ENCODE measurements at places on chromosomes 4 and X.

GRCh38 chr4:168707205-168707604 is 210.4 kb downstream of the PALLD start:
- DNase-seq, result no peak

- DNase-seq, result no peak
Observed at GRCh38 chrX:7689791-7690412, 153.1 kb upstream of the VCX start.

DNA sequence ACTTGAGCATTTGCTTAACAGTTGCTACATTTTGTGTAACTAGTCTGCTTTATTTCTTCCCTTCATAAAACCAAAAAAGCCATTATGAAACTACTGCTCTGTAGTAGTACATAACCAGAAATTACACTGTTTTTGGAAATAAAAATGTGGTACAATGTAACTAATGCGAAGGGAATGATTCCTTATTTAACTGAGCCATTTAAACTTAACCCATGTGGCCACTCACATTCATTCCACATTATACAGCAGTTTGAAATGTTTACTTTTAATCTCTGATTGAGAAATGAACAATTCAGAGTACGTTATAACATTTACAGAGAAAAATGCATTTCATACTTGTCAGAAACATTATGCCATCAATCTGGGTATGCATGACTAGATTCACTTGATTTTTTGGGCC is 94.2 kb downstream of the NYX start:
- DNase-seq, result no peak

DNA sequence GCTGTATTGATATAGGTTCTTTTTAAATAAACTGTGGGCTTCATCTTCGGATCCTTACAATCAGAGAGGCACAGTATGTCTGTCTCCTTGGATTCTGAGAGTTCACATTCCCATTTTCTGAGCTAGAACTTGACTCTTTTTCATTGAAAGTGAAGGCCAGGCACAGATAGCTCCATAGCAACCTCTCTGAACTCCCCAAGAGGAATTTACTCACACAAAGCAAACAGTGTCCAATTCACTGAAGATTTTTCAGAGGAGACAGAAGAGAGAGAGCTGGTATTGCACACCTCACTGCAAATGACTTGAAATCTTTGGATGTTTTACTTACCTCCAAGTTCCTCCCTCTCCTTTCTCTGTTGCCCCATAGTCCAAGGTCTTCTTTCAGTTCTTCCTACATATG is 130.9 kb upstream of the CASK start:
- no peak for DNase-seq

- no peak for DNase-seq
Observed at GRCh38 chr4:184657144-184657543, 7.6 kb downstream of the PRIMPOL start.

GRCh38 chr4:103204111-103204510 is 6.0 kb upstream of the CENPE start:
- DNase-seq, result no peak

DNA sequence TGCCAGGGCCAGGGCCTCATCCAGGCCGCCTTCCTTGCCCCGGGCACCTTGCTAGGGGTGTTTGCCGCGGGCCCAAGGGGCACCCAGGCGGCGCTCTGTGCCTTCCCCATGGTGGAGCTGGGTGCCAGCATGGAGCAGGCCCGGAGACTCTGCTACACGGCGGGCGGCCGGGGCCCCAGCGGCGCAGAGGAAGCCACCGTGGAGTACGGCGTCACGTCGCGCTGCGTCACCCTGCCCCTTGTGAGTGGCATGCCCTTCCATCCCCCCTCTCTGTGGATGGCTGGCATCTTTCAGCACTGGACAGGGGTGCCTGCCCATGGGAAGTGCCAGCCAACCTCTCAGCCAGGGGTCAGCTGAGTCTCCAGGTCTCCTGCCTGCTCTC is 3.6 kb downstream of the PLXNB3 start:
- DNase-seq, result no peak

DNA sequence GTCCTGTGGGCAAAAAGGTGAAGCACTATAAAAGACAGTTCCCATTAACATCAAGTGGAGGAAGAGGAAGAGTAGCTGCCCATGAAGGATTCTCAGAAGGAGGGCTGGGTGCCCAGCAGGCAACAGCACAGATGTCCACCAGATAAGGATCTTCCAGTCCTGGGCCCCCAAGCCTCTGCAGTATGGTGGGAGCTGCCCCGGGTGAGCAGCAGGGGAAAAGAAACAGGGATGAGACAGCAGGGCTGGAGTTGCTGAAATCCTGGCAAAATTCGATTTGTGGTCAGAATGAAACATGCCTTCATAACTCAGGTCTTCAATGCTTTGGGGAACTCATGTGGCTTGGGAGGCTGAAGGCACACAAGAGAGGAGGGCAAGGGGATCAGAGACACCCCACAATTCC is 94.6 kb downstream of the RASL11B start:
- no peak for DNase-seq

DNA sequence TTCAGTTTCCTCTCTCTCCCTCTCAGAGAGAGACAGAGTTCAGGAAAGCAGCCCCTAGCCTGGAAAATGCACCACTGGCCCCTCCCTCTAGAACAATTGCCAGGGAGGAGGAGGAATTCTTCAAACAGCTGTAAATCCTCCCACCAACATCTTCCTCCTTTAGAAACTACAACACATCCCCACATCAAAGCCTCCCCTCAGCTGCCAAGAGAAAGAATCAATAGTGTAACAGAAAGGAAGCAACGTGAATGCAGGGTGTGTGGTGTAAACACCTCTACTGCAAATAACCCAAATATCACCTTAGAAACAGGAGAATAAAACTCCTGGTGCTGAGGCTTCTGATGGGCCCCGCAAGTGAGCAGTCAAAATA is 249.9 kb upstream of the GATB start:
- no peak for DNase-seq

GRCh38 chrX:71111141-71111843 is at the start of gene IL2RG:
Gene IL2RG (minus strand): TSS chrX:71111577. CDS start chrX:71111539, 38 bp downstream.
- DNase-seq, result peak; percentile 73

GRCh38 chr4:43990963-43991362 is 457.6 kb downstream of the KCTD8 start:
- no peak for DNase-seq

GRCh38 chr4:139819082-139819481 is 153.5 kb downstream of the MGST2 start:
- DNase-seq, result no peak

DNA sequence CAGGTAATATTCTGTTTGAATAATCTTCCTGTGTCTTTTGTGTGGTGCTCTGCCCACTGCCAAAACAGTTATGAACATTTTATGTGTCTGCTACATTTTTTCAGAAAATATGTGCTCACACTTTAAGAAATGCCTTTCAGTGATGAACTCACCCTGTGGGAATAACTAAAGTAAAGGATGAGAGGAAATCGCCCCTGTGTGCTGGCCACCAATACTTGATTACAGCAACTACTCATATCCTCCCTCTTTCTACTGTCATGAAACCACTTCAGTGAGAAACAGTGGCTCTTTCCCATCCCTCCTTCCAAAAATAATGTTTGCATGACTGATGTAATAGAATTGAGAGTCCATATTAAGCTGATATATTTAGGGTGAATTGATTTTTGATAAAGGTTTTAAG is 900.9 kb downstream of the RAB28 start:
- no peak for DNase-seq

- no peak for DNase-seq
Observed at GRCh38 chr4:17260166-17260907, 251.6 kb downstream of the QDPR start.

DNA sequence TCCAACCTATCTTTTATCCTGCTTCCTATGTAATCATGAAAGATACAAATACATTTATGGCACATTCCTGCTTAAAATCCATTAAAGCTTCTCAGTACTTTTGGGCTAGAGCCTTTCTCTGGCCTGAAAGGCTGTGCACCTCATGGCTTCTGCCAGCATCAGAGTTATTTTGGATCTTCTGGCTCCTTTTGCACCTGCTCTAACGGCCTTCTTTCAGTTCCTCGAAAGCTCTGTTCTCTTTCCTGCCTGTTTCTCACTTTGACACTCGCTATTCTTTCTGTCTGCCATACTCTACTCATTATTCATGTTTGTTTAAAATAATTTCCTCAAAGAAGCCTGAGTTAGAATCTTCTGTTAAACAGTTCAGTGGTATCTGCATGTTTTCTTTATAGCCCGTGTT is 86.0 kb downstream of the LRP2BP start:
- no peak for DNase-seq

DNA sequence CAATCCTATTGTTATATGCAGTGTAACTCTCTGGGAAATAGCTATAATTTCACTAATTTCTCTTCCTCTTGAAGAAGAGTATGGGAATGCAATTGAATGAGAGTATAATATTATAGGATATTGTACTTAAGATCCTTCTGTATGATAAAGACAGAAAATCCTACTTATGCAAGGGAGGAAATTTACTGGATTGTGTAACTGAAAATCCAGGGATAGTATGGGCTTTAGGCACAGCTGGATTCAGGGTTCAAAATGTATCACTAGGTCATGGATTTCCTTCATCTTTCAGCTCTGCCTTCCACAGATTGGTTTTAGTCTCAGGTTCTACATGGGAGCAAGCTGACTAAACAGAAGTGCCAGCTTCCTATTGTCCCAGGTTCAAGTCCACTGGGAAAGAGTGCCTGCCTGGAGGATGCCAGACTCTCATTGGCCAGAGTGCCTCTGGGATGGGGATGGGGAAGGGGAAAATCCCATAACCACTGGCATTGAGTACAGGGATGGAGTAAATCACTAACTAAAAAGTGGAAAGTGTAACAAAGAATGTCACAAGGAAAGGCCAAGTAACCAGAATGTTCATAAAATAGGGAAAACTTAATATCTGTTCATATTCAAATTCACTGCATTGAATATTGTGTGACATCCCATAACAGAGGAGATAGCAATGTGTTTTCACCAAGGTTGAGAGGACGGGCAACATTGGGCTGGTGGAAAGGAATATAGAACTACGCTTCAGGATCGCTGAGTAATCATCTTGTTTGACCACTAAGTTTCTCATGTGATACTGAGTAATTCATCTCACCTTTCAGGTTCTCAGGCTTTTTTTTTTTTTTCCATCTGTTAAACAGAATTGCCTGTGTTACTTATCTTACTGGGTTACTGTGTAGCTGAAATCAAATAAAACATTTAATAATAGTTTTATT is 75.7 kb downstream of the ANXA3 start:
- DNase-seq, result no peak

DNA sequence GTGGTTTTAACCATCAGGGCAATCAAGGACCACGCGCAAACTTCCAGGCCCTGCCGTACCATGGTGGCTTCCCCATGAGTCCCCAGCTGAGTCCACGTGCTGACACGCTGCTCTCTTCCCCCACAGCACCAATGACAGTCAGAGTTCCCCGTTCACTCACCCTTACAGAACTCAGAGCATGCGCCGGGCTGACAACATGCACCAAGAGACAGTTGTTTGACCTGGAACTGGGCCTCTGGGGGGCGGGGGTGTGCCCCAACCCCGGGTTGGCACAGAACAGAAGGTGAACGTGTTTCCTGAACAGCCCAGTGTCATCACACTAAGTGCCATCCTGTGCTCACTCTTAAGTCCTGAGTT is 29.4 kb downstream of the IRF2 start:
- peak; percentile 15 for DNase-seq

DNA sequence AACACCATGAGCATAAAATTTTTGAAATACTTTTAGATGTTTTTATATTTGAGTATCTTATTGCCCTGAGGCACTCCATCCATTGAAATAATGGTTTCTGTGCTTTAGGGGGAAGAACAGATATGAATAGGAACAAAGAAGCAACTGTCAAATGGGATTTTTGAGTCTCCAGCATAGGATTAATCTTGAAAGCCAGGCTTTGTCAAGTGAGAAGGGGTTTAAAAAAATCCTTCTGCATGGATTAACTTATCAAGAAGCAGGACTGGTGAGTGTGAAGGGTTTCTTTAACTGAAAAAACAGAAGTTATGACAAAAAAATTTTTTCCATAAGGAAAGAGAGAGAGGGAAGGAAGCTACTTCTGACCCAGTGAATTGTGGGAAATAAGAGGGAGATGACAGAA is 7.6 kb upstream of the NUDT9 start:
- DNase-seq, result no peak

- no peak for DNase-seq
Observed at GRCh38 chrX:135327299-135327698, 18.0 kb downstream of the ETDC start.
